ENCODE measurements at places on chromosomes 12 and 14.

- DNase-seq = no peak
Observed at GRCh38 chr12:107159384-107159900, 66.1 kb upstream of the CRY1 start.

DNA sequence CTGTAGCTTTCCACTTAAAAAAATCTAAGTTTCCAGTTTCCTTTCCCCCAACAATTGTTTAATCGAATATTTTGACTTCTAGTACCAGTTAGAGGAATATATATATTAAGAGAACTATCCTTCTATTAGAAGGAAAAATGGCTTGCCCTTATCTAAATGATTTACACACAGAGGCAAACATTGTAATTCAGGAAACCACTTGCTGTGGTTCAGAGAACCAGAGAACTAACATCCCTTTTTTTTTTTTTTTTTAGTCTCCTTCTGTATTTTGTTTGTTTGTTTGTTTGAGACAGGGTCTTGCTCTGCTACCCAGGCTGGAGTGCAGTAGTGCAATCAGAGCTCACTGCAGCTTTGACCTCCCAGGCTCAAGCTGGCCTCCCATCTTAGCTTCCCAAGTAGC, 746.6 kb downstream of the VRK1 start:
- no peak for DNase-seq

DNA sequence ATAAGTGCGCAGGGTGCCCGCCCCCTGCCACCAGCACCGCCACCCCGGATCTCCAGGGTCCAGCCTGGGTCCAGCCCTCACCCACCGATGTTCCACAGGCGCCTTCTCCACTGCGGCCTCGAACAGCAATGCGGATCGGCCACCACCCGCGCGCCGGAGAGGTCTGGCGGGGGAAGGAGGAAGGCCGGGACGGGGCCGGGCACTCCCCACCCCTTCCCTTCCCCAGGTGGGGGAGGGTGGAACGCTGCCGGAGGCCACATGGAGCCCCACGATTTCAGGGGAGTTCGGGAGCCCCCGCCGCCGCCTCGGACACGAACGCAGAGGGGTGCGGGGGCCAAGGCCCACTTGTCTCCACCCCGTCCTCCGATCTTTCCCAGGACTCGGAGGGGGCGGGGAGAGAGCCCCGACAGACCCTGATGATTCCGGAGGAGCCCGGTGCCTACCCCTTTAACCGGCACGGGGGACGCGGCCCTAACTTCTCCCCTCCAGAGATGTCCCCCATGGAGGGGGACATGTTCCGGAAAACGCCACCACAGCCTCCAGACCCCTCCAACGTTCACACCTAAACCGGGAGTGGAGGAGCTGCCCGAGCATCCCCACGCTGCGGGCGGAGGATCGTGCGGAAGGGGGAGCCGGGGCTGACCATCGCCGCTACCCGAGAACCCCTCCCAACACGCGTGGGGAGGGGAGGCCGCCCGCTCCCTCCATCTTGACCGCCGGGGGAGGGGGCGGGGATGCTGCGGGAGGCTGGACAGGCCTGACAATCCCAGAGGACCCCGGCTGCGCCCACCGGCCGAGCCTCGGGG, 1.1 kb downstream of the ATXN2 start:
- DNase-seq = peak; percentile 38

DNA sequence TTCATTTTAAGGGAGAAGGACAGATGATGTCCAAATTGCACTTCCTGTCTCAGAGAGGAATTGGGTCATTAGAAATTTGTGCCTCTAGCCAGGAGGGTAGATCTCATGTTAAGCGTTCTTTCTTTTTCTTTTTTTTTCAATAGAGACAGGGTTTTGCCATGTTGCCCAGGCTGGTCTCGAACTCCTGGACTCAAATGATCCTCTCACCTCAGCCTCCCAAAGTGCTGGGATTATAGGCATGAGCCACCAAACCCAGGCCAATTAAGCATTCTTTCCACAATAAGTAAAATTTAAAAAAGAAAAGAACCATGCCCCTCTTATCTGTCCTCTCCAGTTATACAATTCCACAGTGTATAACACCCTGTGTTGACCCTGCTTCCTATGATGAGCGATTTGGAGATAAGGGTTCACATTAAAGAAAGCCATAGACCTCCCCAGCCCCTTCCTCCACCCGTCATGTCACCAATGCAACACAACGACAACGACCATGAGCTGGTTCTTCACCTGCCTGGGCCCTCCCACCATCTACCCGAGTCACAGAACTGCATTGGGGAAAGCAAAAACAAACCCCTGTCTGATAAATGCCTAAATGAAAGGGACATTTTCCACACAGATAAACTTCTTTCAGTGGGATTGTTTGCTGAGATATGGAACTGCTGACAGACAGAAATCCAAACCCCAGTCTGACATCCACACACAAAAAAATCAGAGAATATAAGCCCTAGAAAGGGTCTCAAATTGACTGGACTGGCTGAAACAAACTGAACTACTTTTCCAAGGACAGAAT, 37.3 kb downstream of the SSH1 start:
- no peak for DNase-seq

GRCh38 chr12:1607940-1608712, 13.7 kb upstream of the FBXL14 start:
- DNase-seq = no peak

- DNase-seq = no peak
Observed at GRCh38 chr14:30982533-30982932, 42.9 kb upstream of the AP4S1 start.

DNA sequence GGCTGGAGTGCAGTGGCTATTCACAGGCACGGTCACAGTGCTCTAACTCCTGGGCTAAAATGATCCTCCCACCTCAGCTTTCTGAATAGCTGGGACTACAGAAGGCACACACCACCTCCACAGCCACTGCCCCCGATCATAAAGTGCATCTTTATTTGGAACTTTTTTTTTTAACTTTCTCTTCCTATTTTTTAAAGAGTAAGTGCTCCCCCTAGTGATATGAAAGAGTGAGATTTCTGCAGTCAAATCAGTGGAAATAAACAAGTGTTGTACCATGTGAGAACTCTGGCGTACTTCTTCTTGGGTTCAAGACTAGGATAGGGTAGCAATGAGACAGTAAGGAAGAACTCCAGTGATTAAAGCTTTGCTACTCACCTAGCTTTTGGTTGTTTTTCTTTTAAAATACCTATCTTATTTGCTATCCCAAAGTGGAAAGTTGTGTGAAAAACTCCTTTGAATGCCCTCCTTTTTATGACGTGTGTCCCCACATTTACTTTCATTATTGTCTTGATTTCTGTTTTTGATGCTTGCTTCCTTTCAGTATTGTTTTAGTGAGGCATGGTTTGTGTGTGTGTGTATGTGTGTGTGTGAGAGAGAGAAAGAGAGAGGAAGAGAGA, 6.6 kb downstream of the PPP4R4 start:
- peak; percentile 80 for DNase-seq

DNA sequence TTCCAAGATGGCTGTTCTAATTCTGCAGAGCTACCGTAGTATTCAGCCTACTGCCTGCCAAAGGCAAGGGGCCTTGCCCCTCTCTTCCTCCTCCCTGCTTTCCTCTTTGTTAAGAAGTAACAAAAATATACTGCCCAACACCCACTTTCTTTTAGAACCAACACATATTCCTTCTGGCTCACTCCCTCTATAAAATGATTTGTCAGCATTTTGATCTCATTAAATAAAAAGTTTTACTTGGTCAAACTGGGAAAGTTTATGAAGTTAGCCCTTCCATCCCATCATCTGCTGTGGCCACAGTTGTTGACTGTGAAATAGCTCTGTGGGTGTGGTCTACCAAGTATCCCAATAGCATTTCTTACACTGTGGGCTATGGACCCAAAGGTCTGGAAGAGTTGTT, 472.4 kb downstream of the ZFP36L1 start:
- DNase-seq = no peak

GRCh38 chr12:112380663-112381405, 1.4 kb downstream of the HECTD4 start:
- peak; percentile 29 for DNase-seq

- DNase-seq = no peak
Observed at GRCh38 chr14:103730490-103731035, 15.0 kb downstream of the ZFYVE21 start.

GRCh38 chr12:68381476-68382219, 49.5 kb upstream of the MDM1 start:
- DNase-seq = no peak

GRCh38 chr12:47822401-47822800, 2.7 kb upstream of the HDAC7 start:
- DNase-seq = no peak

DNA sequence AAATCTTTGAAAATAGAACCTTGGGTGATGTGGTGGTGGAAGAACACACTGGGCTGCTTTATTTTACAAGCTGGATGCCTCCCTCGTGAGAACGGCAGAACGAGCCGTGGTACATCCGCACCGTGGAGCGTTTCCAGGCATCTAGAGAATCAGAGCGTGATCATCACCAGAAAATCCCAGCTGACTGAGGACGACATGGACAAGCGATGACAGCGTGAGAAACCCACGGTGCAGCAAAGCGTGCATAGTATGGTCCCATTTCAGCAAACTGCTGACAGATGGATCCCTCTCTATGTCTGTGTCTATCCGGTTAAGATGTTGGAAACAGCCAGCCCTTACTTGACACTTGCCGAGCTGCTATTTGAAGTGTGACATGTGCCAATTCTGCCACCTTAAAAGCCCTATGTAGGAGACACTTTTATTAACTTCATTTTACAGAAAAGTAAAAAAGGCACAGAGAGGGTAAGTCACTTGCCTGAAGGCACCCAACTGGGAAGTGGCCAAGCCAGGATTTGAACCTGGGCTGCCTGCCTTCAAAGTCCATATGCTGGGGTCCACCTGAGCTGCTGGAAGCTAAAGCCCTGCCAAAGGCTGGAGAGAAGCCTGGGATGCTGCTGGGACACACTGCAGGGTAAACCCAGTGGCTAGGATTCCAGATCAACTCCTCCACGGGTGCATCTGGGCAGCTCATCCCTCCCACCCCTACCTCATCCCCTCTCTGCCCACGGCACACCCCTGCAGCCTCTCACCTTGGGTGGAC, 14.9 kb downstream of the SCARB1 start:
- no peak for DNase-seq

GRCh38 chr12:75969768-75970167, 61.8 kb downstream of the PHLDA1 start:
- no peak for DNase-seq

DNA sequence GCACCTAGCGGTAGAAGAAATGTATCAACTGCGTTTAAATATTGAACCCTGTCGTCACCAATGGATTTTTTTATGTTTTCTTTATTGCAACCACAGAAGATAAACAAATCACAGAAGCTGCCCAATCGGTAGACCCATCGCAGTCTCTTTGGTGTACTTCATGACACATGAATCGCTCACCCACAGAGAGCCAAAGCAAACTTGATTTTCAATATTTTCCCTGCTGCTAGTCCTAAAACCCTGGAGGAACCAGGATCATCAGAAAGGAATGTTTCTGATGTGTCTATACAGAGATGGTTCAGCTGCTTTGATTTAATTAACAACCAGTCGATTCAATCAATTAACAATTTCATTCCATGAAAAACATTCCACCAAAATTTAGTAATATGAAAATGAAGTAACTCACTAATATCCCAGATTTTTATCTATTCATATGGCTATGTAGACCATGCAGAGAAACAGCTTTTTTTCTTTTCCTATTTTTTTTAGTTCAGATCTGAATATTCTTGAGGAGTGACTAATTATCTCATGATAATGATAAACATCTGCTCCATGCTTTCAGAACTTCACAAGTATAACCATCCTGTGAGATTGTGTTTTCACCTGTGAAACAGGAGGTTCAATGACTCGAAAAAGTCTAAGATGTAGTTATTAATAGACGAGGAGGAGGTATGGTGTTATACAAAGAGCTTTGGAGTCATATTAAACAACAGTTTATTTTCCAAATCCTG, 46.1 kb downstream of the DIO2 start:
- DNase-seq = no peak

DNA sequence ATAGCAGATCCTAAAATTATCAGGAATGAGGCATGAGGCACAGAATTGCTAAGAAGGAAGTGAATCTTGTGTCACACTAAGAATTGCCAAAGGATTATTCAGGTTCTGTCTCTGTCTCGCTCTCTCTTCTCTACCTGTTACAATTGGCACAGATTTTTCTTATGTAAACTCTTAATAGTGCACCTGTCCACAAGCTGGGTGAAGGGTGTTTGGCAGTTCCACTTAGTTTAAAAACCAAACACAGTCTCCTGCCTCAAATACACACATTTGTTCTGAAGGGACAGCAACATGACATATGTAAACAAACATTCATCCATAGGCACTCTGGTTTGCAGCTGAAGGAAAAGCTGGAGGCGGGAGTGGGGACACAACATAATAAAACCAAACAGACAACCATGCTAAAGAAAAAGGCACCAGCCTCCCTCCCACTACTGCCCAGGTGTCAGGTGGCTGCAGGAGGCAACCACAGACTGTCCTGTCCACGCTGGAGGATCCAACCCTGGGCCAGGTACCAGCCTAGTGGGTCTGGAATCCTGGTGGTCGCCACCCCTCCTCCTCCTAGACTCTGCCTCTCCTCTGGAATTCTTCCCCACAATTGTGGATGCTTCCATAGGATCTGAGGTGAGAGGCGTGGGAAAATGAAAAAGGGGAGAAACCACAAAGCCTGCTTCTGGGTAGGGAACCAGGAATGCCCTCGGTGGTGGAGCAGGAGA, 81.2 kb downstream of the TMEM260 start:
- DNase-seq = no peak

DNA sequence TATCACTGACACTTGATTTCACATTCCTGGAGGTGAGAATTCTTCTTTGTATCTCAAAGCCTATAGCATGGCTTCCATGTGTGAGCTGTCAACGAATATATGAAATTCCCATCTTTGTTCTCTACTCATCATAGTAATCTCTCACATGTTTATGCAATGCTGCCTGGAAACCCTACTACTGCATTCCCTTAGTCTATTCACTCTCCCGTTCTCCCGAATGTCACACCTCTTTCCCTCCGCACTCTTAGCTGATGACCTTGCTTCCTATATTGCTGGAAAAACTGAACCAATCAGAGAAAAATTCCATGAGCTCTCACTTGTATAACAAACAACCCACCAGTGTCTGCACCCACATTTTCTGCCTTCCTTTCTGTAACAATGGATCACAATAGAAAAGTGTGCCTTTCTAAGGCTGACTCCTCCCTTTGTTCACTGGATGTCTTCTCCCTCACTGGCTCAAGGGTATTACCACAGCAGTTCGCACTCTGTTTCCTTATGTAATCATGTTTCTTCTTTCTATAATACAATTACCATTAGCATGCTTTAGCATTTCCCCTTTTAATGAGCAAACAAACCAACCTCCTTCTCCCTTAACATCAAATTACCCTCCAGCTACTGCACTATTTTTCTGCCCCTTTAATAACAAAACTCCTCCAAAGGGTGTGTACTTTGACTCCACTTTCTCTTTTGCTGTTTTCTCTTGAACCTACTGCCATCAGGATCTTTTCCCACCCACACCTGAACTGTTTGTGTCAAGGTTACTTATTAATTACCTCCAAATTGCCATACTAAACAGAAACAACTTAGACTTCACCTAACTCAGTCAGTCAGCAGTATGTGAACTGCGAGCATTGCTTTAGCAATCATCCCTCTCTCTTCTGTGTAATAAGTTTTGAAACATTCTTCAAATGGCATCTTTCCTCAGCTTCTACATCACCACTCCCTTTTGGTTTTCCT, 63.9 kb upstream of the CCDC196 start:
- DNase-seq = no peak

- DNase-seq = no peak
Observed at GRCh38 chr12:56128670-56129205, 671 bp downstream of the ESYT1 start.
